Left lobe of liver (tissue), 2 donors: ENCODE measurements at places on chromosomes 7 and 10. TPM values are rescaled to one million over a fixed set of nuclear protein-coding genes. Genes with fewer than 3 reads are reported as not detected.
A peak's percentile ranks its signal among the peaks of the same experiment; 100 is the strongest.

DNA sequence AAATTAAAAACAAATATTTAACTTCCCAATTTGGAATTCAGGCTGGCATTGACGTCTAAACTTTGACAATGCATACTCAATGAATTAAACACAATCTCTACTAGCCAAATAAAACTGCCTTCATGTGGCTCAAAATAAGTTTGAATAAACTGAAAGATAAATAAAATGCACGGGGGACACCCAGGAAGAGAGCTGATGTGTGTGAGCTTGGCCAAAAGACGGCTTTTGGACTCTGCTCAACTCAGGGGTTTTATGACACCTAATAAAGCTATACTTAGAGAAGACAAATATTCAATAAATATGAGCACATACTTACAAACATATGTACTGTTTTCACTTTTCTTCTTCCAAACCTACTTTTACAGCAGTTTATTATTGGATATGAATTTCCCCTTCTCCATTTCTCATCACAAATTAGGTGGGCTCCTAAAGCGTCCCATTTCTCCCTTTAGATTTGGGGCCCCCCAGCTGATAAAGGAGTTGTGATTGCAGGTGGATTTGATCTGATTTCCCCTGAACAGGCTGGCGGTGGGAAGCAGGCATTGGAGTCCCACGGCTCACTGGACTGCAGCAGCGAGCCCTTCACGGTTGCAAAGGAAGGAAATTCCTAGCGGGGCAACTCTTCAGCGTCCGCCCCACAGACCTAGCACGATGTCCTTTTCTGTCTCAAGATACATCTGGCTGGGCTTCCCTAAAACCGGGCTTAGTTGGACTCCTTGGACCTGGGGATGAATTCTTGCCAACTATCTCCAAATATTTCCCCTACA lies 79.6 kb downstream of the INSIG1 start:
- no peak for DNase-seq

ADAM12 gene
- not detected for total RNA-seq

GIMAP8 gene
- total RNA-seq: 4.4 TPM

NODAL gene
- total RNA-seq: not detected

DNA sequence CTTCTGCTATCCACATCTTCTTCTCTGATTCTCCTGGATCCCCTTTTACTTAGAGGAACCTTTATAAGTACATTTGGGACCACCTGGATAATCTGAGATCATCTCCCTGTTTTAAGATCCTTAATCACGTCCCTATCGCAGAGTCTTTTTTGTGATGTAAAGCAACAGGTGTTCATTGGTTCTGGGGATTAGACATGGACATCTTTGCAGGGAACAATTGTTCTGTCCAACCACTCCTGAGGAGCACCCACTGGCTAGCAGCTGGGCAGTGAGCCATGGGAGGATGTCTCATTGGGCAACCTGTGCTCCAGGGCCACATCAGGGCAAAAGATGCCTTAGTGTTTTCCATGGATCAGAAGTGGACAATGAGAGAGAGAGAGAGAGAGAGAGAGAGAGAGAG lies 56.0 kb downstream of the ZNF800 start:
- no peak for DNase-seq

GRCh38 chr7:95974108-95974507 lies 201.8 kb downstream of the DYNC1I1 start:
- DNase-seq: no peak

- peak; percentile 3 for DNase-seq
Observed at GRCh38 chr7:30841025-30841735, 70.0 kb downstream of the MINDY4 start.

AKR1B1 gene
- 9.7 TPM for total RNA-seq

DNA sequence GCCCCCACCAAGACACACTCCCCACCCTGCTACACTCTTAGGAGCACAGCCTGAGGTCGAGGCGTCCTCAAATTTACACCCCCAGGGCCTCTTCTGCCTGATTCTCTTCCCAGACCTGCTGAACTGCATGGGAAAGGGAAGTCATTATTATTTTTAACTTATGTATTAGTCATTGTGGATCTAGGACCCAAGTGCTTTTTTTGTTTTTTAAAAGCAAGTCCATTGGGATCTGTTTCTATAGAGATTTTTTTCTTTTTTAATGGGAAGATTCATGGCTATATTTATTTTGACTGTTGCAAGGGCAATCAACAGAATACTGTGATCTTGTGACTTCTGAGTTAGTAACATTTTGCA lies 203.8 kb downstream of the ZMYND11 start:
- no peak for DNase-seq

IDI2 gene
- not detected for total RNA-seq
